ENCODE measurements at places on chromosomes 7 and 10. TPM values are rescaled to one million over a fixed set of nuclear protein-coding genes. Genes with fewer than 3 reads are reported as not detected.

DNA sequence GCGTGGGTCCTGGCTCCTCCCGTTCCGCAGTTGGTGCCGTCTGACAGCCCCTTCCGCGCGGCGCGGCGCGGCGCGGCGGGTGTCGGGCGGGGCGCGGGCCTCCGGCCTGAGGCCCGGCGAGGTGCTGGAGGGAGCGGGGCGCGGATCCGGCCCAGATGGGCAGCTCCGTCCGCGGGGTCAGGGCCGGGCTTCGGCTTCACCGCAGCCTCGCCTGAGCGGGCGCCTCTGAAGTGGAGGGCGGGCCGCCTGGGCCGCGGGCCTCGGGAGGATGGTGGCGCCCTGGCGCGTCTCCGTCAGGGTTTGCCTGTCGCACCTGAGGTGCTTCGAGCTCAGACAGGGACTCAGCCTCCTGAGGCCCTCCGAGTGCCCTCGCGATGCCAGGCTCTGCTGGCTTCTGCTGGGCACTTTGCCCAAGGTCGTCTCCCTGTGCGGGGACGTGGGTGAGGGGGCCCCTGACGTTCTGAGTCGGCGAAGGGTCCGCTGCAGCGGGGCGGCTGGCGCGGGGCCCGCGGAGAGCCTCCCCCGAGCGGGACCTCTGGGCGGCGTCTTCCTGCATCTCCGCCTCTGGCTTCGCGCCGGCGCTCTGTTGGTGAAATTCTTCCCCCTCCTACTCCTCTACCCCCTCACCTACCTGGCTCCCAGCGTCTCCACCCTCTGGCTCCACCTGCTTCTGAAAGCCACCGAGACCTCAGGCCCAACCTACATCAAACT lies 473 bp downstream of the ADCK2 start:
- peak overlapping the region; percentile 1 for H3K4me3 ChIP-seq
- H3K27ac ChIP-seq, result peak overlapping the region; percentile 64
- H3K36me3 ChIP-seq, result no peaks in the 10 kb centered on the region
- no peaks in the 10 kb centered on the region for H3K27me3 ChIP-seq
- peak; percentile 76 for DNase-seq

- no peak overlapping the region for H3K4me3 ChIP-seq
- no peak for DNase-seq
- H3K4me1 ChIP-seq, result no peaks in the 10 kb centered on the region
- H3K27ac ChIP-seq, result no peak overlapping the region
Observed at GRCh38 chr10:125578658-125579315, 104.2 kb downstream of the TEX36 start.

DNA sequence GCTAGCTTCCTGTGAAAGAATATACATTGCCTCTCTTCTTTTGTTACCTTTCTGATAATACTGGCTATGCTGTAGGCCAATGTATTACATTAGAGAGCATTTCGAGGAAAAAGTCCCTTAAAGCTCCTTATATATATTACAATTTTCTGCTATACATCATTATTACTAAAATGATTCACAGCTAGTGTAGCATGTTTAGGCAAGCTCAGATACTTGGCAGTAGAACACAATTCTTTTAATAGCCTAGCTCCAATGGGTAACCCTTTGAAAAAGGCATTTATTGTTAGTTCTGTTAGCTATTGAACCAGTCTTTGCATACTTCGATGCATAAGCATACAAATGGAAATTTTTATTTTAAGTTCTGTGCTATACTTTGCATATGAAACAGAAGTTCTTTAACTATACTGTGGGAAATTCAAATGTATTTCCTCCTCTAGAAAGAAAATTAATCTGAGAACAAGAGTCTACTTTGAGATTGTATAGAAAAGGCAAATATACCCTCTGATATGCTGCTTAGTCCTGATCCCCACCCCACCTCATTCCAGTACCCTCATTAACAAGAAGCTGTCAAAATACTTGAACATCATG lies 55.6 kb upstream of the SKAP2 start:
- no peaks in the 10 kb centered on the region for H3K27me3 ChIP-seq
- no peak overlapping the region for H3K4me3 ChIP-seq
- H3K36me3 ChIP-seq, result no peaks in the 10 kb centered on the region
- no peak overlapping the region for H3K27ac ChIP-seq

GRCh38 chr7:19465861-19466260 lies 243.0 kb downstream of the POLR1F start:
- H3K27me3 ChIP-seq, result no peaks in the 10 kb centered on the region
- no peaks in the 10 kb centered on the region for H3K36me3 ChIP-seq
- H3K4me3 ChIP-seq, result no peak overlapping the region
- H3K27ac ChIP-seq, result no peak overlapping the region
- no peaks in the 10 kb centered on the region for H3K4me1 ChIP-seq

DNA sequence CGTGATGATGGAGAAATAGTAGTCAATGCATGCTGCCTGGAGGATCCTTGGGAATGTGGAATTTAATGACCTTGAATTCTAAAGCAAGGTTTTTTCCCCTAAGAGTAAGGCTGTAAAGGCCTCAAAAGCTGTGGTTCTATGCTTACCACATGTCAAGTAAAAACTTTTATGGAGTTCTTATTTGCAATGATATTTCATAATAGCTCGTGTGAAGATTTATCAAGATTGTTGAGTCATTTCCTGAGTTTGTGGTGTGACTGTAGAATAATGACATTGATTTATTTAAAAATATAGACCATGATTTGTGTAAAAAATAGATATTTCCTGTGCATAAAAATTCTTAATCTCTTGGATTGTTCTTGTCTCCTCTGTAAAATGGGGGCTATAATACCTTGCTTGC lies 67.5 kb upstream of the SORCS1 start:
- no peaks in the 10 kb centered on the region for H3K27me3 ChIP-seq
- no peak overlapping the region for H3K4me3 ChIP-seq
- no peak overlapping the region for H3K27ac ChIP-seq
- no peak for DNase-seq
- H3K4me1 ChIP-seq, result no peaks in the 10 kb centered on the region

GRCh38 chr7:52482076-52482475 lies 553.4 kb upstream of the POM121L12 start:
- no peaks in the 10 kb centered on the region for H3K27me3 ChIP-seq
- no peak overlapping the region for H3K4me3 ChIP-seq
- no peak for DNase-seq
- no peak overlapping the region for H3K27ac ChIP-seq

GRCh38 chr10:52488606-52489485 lies 174.8 kb downstream of the DKK1 start:
- DNase-seq, result no peak
- no peaks in the 10 kb centered on the region for H3K27me3 ChIP-seq
- H3K4me3 ChIP-seq, result no peak overlapping the region
- H3K36me3 ChIP-seq, result no peaks in the 10 kb centered on the region
- no peak overlapping the region for H3K27ac ChIP-seq
- no peaks in the 10 kb centered on the region for H3K4me1 ChIP-seq

- no peaks in the 10 kb centered on the region for H3K27me3 ChIP-seq
- H3K36me3 ChIP-seq, result no peaks in the 10 kb centered on the region
- H3K4me3 ChIP-seq, result no peak overlapping the region
- no peak overlapping the region for H3K27ac ChIP-seq
- H3K4me1 ChIP-seq, result no peaks in the 10 kb centered on the region
Observed at GRCh38 chr7:54719425-54719824, 39.6 kb downstream of the SEC61G start.

DNA sequence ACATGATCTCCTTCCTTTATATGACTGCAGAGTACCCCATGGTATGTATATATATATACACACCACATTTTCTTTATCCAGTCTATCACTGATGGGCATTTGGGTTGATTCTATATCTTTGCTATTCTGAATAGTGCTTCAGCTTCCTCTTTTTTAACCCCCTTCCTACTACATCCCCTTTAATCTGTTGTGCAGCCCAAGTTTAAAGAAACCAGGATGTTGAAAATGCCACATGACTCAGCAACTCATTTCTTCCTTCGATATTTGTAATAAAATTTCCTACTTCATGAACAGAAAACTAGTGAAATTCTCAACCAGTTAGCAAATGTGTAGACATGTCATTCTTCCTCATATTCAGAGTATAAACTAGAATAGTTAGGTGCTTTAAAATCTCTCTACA lies 1245.7 kb upstream of the SORCS1 start:
- H3K27me3 ChIP-seq, result no peaks in the 10 kb centered on the region
- no peak overlapping the region for H3K27ac ChIP-seq
- H3K4me3 ChIP-seq, result no peak overlapping the region
- H3K36me3 ChIP-seq, result no peaks in the 10 kb centered on the region
- no peaks in the 10 kb centered on the region for H3K4me1 ChIP-seq
- no peak for DNase-seq

- no peaks in the 10 kb centered on the region for H3K36me3 ChIP-seq
- peaks cover 31% of the 10 kb centered on the region for H3K4me1 ChIP-seq
- no peak overlapping the region for H3K4me3 ChIP-seq
- no peak for DNase-seq
Observed at GRCh38 chr7:29480934-29481651, 82.5 kb upstream of the PRR15 start.

DNA sequence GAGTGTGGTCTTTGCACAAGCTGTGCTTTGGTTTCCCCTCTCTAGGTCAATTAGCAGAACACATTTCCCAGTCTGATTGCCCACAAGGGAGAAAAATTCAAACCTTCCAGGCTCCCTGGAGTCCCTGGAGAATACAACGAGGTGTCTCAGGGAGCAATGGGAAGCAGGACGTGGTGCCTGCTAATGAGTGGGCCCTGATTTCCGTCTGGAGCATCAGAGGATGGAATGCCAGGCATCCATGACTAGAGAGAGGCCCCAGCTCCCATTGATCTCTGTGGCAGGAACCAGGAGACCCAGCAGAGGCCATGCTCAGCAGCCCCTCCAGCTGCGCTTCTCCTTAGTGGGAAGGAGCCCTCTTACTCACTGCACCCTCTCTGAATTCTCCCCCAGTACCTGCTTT lies 33.2 kb upstream of the TLX1 start:
- H3K4me1 ChIP-seq, result no peaks in the 10 kb centered on the region
- no peak for DNase-seq
- H3K27me3 ChIP-seq, result no peaks in the 10 kb centered on the region
- H3K36me3 ChIP-seq, result no peaks in the 10 kb centered on the region
- H3K27ac ChIP-seq, result no peak overlapping the region
- no peak overlapping the region for H3K4me3 ChIP-seq

GRCh38 chr7:47333554-47333887 lies 248.4 kb downstream of the TNS3 start:
- no peak overlapping the region for H3K4me3 ChIP-seq
- DNase-seq, result no peak
- H3K4me1 ChIP-seq, result peaks cover 9% of the 10 kb centered on the region
- no peak overlapping the region for H3K27ac ChIP-seq
- no peaks in the 10 kb centered on the region for H3K27me3 ChIP-seq

GRCh38 chr7:128767475-128768110 lies 8.0 kb downstream of the OPN1SW start:
- no peak overlapping the region for H3K27ac ChIP-seq
- peaks cover 16% of the 10 kb centered on the region for H3K4me1 ChIP-seq
- no peaks in the 10 kb centered on the region for H3K27me3 ChIP-seq
- DNase-seq, result no peak

- no peak overlapping the region for H3K27ac ChIP-seq
- DNase-seq, result no peak
Observed at GRCh38 chr10:101052285-101052684, 9.5 kb upstream of the KAZALD1 start.

The SPDYE1 gene
- not detected for total RNA-seq

The MMD2 gene
- not detected for total RNA-seq

The ANKRD30A gene
- total RNA-seq, result not detected

The PON1 gene
- total RNA-seq, result not detected

The NUTM2E gene
- total RNA-seq, result not detected

The PTPRZ1 gene
- 1.6 TPM for total RNA-seq

The CXCL12 gene
- total RNA-seq, result 158 TPM

The PIP gene
- not detected for total RNA-seq

The TMUB1 gene
- total RNA-seq, result 34.9 TPM

The SLC18A2 gene
- 2.3 TPM for total RNA-seq

The ABCC2 gene
- total RNA-seq, result 1.3 TPM
